ENCODE measurements at places on chromosomes 1 and 21.
A peak's percentile ranks its signal among the peaks of the same experiment; 100 is the strongest.

DNA sequence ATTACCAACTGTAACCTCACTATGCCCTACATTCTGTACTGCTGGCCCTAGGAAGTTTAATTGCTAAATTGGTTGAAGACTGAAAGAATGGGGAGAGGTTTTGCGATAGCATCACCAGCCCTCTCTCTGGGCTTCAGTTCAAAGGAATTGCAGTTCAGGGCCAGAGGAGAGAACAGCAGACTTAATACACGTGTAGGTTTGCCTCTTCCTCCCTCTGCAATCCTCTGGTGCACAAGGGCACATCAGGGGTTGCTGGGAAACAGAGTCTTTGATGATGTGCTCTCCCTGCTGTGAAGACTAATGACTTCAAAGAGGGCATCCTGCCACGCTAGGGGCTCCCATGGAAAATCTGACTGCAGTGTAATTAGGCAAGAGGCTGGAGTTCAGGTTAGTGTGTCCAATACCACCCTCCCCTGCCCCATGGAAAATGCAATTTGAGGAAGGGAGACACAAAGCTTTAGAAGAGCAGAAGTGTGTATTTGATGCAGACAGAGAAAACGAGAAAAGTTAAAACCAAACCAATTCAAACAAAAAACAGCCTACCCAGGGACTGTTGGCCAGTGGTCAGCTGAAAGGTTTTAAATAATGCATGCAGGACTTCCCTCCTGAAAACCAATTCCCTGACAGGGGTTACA, 167.9 kb downstream of the ASTN1 start:
- DNase-seq: no peak

DNA sequence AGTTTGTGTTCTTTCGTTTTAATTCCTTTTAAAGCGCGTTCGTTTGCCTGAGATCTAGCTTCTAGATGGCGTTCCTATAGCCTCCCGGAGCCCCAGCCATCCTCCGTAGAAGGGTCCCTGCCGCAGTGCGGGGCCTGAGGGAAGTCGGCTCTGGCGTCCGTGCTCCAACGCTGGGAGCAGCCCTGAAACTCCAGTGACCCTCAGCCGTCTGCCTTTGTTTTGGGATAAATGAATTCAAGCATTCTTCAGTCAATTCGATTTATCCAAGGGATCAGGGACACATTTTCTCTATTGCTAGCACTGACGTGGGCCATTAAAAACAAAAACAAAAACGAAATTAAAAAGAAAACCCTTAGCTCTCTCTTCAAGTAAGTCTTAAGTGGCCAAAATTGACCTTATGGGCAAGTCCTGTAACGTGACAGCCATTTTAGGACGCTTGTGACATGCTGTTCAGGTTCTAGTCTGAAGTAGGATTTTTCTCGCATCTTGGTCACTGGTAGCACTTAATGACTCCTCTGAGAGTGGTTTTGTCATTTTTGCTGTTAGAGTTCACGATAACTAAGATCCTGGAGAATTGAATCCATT, 742 bp upstream of the HSPA13 start:
- DNase-seq: peak; percentile 38

DNA sequence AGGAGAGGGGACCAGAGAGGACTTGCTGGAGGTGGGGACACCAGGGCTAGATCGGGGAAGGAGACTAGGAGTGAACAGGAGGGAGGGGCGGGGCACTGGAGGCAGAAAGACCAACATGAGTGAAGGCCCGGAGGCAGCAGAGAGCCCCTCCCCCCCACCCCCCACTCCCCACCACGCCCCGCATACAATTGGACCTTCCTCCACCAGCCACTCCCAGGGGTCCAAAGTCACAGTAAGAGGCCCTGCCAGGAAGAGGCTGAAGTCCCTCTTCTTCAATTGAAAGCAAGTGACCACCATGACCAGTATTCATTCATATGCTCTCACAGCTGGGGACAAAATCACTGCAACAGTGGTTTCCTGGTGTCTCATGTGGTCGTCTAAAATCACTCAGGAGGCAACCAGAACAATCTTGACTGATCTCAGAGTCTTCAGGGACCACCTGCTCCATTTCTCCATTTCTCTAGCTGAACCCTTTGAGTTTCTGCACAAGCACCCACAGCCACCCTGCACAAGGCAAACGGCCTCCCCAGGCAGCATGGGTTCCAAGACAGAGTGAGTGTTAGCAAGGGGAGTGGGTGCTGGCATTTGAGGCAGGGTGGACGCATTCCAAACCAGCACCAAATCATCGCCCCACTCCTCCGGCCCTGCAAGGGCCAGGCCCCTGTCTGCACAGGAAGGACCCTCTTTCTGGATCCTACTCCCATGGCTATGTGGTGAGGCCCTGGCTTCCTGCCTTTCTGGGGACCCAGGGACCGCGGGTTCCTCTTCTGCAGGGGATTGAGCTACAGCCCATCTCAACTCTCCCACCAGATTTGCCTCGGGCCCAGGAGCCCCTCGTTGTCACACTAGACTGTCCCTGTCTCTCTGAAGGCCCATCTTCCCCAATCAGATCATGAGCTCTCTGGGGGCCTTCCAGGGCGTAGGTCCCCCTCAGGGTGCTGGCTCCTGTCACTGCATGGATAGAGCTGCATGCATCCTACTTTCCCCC, 17.0 kb downstream of the LAPTM5 start:
- DNase-seq: no peak

GRCh38 chr21:25361765-25362164, 245.5 kb downstream of the MRPL39 start:
- DNase-seq: no peak

DNA sequence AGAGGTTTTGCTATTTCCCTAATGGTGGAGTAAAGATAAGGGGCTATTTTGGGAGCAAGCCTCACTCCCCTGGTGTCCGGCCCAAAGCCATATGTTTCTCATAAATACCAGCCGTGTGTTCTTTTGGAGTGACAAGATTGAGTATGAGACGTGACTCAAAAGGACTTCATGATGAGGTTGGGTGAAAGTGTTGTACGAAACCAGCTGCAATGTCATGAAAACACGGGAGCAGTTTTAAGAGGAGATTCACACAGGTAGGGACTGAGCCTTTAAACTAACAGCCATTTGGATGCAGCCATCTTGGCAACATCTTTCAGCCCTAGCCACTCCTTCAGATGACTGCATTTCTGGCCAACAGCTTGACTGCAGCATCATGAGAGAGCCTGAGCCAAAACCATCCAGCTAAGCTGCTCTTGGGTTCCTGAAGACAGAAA, 532.3 kb upstream of the USP24 start:
- peak; percentile 81 for DNase-seq
